ENCODE measurements at places on chromosomes 4 and X.

DNA sequence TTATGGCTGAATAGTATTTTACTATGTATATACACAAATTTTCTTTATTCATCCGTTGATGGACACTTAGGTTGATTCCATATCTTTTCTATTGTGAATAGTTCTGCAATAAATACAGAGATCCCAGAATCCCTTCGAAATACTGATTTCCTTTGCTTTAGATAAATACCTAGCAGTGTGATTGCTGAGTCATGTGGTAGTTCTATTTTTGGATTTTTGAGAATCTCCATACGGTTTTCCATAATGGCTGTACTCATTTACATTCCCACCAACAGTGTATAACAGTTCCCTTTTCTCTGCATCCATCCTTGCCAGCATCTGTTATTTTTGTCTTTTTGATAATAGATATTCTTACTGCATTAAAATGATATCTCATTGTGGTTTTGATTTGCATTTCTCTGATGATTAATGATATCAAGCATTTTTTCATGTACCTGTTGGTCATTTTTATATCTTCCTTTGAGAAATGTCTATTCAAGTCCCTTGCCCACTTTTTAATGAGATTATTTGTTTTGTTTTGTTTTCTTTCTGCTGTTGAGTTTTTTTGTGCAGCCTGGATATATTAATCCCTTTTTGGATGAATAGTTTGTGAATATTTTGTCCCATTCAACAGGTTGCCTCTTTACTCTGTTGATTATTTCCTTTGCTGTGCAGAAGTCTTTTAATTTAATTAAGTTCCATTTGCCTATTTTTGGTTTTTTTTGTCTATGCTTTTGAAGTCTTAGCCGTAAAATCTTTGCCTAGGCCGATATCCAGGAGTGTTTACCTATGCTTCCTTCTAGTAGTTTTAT lies 466.7 kb upstream of the TENM3 start:
- no peak for DNase-seq

GRCh38 chrX:34655501-34656455 lies 1.3 kb downstream of the TMEM47 start:
- no peak for DNase-seq

DNA sequence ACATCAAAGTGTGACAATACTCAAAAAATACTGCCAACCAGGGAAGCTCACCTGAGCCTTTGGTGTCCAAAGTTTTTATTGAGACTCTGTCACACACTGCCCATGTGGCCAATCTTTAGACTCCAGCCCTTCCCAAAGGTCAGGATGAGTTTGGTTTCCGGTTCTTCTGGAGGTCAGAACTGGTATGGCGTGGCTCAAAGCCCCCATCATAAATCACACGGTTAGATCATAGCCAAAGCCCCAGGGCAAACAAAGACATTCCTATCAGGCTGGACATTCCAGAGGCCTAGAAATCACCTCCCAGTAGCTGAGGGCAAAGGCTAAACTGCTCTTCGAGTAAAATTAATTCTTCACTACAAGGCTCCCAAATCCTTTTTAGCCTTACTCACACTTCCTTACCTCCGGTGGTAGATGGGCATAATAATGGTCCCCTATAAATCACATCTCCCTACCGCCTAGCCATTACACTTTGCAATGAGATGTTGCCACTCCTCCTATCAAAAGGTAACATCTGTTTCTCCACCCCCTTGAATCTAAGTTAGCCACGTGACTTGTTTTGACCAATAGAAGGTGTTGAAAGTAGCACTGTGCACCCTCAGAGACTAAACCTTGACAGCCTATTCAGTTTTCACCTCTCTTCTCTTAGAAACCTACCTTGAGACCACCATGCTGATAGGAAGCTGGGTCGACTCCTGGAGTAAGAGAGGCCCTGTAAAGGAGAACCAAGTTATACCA lies 137.8 kb upstream of the DUSP21 start:
- DNase-seq: no peak

GRCh38 chr4:99856166-99856565 lies 38.1 kb downstream of the LAMTOR3 start:
- DNase-seq: no peak

- DNase-seq: no peak
Observed at GRCh38 chr4:85498068-85498733, 23.3 kb downstream of the ARHGAP24 start.

- peak; percentile 15 for DNase-seq
Observed at GRCh38 chr4:73222466-73223257, 35.9 kb downstream of the ANKRD17 start.

GRCh38 chr4:181301735-181302710 lies 941.2 kb upstream of the TENM3 start:
- DNase-seq: no peak

DNA sequence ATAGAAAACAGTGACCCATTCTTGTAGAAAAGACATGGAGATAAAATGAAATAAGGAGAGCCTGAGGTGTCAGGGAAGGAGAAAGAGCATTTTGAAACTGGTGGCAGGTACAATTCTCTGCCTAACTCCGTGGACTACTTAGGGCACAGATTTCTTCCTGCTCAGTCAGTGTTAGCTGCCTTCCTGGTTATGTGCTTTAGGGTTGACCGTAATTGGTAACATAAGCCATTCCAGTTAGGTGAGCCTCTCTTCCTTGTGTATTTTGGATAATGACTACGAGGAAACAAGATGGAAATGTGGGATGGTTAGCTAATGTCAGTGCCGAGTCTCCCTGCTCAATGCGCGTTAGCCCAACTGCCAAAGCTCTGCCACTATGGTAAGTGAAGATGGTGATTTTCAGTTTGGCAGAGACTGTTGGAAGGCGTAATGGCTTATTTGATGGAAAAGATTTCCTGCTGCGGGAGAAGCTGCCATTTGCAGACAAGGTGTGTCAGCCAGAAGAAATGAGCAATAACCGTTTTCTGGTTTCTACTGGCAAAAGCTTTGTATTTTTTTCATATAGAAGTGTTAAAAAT lies 174.1 kb downstream of the CBR4 start:
- no peak for DNase-seq

- DNase-seq: no peak
Observed at GRCh38 chrX:10310511-10310910, 153.7 kb downstream of the CLCN4 start.

- no peak for DNase-seq
Observed at GRCh38 chr4:3877236-3877635, 111.1 kb downstream of the ADRA2C start.

DNA sequence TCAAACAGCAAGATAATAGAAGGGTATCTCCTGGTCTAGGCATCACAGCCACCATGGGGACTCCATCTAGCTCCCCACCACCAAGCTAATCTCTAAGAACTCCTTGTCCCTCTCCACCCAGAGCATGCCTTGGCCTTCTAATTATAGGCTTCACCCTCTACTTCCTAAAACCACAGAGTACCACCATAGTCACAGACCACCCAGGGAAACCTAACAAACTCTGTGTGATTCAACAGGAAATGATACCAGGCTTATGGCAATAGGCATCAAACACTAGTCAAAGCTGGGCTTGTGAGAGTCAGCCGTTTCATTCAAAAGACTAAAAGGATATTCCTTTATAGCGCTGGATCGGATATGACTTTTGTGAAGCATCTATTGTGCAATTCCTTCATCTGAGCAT lies 91.5 kb upstream of the NALF2 start:
- DNase-seq: no peak

DNA sequence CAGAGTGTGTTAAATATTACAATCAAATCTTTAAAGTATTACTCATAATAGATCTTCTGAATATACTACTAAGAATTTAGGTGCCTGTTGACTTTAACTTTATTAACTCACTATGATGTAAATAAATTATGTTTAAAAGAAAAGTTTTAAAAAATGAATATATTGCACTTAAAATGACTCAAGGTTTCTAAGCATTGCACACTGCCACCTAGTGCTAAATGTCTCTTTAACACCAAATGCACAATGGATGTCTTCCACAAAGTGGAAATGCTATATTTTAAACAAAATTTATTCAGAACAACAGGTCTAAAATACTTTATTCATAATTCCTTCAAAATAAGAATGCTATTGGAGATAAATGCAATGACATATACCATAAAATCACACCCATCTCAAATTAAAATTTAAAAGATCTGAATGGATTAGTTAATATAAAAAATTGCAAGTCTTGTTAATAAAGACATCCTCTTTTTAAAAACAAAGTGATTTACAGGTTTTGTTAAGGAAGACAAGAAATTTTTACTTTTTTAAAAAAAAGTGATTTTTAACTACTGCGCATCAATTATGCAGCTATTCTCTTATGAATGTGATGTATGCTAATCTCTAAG lies 5.5 kb downstream of the INPP4B start:
- DNase-seq: no peak

- DNase-seq: no peak
Observed at GRCh38 chrX:24799078-24799477, 105.4 kb downstream of the POLA1 start.

GRCh38 chr4:37745946-37746345 lies 59.8 kb upstream of the RELL1 start:
- no peak for DNase-seq

DNA sequence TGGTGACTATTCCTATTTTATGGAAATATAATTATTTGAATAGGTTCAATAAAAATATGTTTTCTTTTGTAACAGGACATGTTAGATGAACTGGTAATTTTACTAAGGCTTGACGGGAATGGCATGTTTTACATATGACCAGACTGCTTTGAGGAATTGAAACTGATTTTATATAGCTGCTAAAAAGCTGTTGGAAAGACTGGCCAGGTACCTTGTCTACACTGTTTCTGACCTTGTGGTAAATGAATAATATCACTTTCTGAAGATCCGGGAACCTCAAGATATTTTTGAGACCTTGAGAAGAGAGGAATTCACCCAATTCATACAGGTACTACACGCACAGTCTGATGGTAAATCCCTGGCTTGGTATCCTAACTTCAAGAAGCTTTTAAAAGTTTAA lies 42.1 kb upstream of the USP46 start:
- no peak for DNase-seq

DNA sequence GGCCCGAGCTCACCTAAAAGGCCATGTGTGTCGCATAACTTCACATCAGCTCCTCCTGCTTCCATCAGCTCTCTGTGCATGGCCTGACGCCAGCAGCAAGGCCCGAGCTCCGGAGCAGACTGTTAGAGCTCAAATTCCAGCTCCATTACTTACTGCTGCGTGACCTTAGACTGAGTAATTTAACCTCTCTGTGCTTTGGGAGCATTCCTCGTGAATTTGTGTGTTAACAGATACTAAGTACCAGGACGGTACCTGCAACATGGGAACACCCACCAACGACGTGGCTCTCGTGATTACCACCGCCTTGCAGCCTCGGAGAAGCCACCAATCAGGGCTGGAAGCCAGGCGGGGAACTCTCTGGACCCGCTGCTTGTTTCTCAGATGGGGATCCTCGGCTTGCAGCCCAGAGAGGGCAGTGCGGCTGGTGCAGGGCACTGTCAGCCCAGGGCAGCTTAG lies 12.9 kb downstream of the LETM1 start:
- DNase-seq: no peak

- DNase-seq: no peak
Observed at GRCh38 chrX:77731821-77732419, 54.1 kb downstream of the ATRX start.

DNA sequence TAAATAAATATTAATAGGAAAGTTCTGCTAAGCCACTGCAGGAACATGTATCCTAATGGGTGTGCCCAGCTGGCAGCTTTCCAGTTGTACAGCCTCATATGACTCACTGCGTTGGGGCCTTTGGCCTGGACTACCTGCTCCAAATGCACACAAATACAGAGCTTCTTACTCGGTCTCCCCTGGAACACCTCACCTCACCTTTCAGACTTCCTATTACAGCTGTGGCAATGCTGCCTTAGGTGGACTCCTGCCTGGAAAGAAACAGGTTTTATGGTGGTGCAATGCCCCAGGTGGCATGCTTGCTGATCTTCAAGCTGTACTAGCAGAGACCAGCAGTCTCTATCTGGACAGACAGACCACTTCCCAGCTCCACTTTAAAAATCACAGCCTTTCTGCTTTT lies 85.7 kb upstream of the EXOC1L start:
- no peak for DNase-seq

GRCh38 chrX:11143931-11144678 lies 33.0 kb downstream of the HCCS start:
- DNase-seq: no peak

GRCh38 chr4:189838821-189839497 lies 101.7 kb upstream of the FRG1 start:
- no peak for DNase-seq

DNA sequence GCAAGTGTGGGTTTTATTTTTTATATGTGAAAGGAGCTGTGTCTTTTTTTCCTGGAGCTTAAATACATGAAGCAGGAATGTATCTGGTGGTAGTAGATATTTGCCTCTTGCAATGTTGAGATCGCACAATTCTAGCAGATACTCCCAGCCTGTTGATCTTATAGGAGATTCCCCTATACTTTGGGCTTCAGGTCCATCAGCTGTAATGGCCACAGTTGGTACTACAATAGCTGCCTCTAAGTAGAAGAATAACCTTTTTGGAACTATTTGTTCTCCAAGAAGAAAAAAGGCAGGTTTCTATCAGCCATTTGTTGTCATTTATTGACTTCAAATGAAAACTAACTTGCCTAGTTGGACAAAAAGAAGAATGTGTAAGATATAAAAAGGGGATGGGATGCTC lies 37.7 kb downstream of the LIMCH1 start:
- no peak for DNase-seq

DNA sequence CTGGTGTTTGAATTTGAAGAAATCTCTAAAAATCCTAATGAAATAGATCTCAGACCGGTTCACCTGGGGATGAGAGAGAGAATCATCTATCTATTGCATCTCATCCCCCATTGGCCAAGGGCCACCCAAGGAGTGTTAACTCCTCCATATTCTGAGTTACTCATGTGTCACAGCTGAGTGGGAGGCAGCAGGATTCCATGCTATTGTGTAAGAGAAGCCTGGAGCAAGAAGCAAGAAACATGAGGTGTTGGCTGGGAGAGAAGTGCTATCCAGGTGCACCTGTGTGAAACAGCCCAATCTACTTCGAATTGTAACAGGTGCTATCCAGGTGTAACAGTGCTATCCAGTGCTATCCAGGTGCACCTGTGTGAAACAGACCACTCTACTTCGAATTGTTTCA lies 150.3 kb upstream of the MAOA start:
- DNase-seq: no peak

GRCh38 chrX:371907-372306 lies 14.8 kb downstream of the PPP2R3B start:
- no peak for DNase-seq

DNA sequence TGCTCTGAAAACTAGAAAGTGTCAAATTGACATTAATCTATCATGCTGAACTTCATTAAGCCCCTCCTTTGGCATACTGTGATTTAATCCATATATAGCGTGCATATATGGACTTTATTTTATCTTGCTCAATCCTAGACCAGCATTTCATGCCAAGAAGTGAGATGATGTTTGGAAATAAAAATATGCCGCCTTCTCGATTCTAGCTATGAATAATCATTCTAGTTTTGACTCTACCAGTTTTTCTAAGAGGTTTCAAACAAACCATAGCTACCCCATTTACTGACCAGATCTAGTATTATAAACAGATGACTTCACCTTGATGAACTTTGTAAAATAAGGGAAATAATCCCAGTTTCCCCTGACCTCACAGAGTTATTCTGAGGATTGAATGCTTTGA lies 95.0 kb downstream of the ARX start:
- no peak for DNase-seq

- no peak for DNase-seq
Observed at GRCh38 chr4:54513204-54513603, 144.6 kb upstream of the KIT start.

Data from activated effector memory CD4-positive, alpha-beta T cell treated with Interleukin-2 at 50 U/mL for 16 hours (primary cell).